ENCODE measurements at places on chromosomes 3 and 15.
A peak's percentile ranks its signal among the peaks of the same experiment; 100 is the strongest.

DNA sequence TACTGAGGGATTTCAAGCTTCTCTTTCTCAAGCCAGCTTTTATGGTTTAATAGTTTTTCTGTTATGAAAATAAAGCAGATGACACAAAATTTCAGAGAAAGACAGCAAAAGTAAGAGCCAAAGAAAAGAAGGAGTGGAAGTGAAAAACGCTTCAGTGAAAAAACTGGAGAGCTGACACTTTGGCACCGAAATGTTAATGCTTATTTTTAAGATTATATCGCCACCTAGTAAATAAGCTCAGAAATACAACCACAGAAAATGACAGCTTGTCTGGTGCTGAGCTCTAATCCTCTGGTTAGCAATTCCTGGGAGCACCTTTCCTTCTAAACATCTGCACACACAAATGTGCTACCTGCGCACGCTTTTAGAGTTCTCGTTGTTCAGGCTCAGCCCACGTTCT, 101.6 kb downstream of the ZPLD1 start:
- DNase-seq = peak; percentile 25

GRCh38 chr3:47590216-47590615, 11.6 kb upstream of the CSPG5 start:
- DNase-seq = no peak

DNA sequence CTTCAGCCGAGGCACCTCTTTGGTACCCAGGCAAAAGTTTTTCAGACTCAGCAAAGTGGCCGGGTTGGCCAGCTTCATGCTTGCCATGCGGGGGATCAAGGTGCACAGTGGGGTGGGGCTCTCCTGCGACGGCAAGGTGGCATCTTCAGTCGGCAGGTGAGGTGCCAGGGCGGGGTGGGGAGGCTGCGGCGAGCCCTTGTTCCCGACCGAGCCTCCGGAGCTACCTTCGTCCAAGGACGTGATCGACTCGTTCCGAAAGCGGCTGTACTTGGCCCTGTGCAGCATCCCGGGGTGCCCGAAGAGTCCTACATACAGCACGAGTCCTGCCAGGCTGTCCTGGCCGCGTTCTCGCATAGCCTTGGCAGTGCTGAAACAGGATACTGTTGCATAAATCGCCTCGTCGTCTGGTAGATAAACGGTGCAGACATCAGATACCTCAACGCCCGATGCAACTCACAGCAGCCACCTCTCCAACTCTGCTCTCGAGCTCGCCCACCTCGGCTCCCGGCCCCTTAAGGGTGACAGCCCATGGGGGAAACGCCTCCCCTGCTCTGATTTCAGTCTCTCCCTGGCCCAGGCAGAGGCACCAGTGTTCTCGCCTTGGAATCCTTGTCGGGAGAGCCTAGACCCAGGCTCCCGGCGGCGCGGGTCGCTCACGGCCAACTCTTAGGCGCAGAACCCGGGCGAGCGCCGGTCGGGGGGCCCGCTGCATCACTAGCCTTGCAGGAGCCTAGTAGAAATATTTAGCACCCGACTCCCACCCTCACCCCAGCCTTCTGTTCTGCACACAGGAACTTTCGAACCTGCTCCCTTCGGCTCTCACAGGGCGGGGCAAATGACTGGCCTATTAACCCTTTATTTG, 826 bp downstream of the SHC4 start:
- no peak for DNase-seq

- DNase-seq = no peak
These were observed 23.8 kb downstream of the CYFIP1 start for GRCh38 chr15:22956257-22956977.

- no peak for DNase-seq
These were observed 175.4 kb downstream of the SQOR start for GRCh38 chr15:45810201-45810600.

DNA sequence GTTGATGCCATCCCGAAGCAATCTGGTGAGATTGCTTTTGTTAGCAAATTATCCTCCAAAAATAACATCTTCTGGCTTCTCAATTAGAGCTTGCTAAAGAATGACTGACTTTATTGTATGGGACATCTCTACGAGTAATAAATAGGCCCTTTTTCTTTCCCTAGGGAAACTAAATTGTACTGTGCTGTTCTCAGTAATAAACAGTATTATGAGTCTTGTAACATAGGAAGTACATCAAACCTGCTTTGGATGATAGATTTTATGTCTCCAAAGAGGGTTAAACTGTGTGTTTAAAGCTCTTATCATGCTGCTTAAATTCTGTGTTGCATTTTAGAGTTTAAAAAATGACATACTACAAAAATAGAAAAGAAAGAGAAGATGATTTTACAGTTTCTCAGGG, 153.4 kb upstream of the THRB start:
- DNase-seq = no peak

DNA sequence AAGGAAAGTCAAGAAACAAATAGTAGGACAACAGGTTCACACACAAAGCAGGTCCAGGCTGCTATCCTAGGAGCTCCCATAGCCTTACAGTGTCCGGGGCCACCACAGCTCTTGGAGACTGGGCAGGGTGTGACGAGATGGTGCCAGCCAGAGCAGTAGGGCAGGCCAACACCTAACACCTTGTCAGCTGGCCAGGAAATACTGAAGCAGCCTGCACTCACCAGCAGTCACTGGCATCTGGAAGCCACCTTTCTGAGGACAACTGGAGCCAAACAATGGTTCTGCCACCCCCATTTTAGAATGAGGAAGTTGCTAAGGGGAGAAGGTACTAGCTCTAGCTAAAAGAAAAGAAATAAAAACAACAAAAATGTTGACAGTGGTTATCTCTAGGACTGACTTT, 47.2 kb downstream of the CCDC12 start:
- DNase-seq = no peak

GRCh38 chr3:185680231-185680630, 94.1 kb downstream of the SENP2 start:
- DNase-seq = no peak

DNA sequence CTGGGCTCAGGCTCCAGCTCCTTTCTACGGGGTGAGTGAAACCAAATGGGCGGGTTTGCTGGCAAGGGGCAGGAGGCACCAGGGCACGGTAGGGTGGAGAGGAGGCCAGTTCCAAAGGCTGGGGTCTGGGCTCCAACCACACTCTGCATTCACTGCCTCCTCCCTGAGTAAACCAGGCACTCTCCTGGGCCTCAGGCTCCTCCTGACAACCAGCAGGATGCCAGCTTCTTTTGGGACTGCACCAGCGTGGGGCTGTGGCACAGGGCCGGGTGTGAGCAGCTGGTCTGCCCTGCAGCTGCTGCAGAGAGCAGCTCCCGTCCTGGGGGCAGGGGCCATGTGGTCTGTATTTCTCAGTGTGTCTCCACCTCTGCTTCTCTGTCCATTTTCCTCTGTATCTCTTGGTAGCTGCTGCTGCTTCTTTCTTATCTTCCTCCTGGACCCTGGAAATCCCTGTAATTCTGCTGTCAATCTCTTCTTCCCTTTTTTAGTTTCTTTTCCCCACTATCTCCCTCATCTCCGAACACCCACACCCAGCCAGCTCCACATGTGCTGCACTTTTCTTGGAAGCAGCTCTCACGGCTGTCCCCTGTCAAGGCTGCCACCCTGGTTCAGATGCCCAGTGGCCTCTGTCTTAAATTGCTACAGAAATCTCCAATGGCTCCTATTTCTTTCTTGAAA, 54.9 kb upstream of the TBC1D21 start:
- no peak for DNase-seq

GRCh38 chr3:128084675-128085021, 32.4 kb downstream of the SEC61A1 start:
- no peak for DNase-seq

GRCh38 chr3:62379321-62379798, 6.0 kb upstream of the FEZF2 start:
- no peak for DNase-seq

- DNase-seq = no peak
These were observed 216.1 kb upstream of the ROPN1 start for GRCh38 chr3:124207873-124208485.

DNA sequence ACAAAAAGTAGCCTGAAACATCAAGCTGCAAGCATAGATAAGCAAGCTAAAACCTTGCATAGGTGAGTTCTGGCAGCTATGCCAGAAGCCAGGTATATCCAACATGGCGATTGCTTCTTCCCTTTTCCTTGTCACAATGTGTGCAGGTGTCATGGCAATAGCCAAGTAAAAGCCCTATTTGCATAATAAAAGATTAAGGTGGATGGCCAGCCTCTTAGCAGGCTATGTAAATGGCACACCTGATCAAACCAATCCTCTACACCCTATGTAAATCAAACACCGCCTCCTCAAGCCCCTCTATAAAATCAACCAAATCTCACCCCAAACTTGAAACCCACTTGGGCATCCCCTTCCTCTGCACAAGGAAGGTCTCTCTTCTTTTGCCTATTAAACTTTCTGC, 366.8 kb downstream of the VGLL3 start:
- no peak for DNase-seq

DNA sequence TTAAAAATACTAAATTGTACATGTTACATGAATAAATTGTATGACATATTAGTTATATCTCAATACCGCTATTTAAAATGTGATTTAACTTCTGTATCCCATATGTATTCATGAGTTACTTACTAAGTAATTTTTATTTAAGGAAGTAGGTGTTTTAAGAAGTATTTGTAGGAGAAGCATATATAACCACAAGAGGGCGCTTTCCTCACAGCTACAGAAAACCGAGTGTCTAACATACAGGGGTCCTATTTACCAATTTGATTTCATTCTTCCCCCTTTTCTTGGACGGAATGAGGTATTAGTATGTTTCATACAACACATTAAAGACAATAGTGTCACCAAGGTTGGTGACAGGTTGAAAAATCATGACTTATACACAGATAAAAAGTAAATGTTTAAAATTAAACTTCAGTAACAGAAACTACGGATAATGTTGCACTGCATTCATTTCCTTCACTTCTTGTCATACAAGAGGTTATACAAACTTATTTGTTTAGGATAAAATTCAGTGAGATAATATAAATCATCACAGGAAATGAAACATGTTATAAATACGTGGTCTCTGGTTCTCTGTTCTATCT, 253.6 kb downstream of the MAGI1 start:
- no peak for DNase-seq

DNA sequence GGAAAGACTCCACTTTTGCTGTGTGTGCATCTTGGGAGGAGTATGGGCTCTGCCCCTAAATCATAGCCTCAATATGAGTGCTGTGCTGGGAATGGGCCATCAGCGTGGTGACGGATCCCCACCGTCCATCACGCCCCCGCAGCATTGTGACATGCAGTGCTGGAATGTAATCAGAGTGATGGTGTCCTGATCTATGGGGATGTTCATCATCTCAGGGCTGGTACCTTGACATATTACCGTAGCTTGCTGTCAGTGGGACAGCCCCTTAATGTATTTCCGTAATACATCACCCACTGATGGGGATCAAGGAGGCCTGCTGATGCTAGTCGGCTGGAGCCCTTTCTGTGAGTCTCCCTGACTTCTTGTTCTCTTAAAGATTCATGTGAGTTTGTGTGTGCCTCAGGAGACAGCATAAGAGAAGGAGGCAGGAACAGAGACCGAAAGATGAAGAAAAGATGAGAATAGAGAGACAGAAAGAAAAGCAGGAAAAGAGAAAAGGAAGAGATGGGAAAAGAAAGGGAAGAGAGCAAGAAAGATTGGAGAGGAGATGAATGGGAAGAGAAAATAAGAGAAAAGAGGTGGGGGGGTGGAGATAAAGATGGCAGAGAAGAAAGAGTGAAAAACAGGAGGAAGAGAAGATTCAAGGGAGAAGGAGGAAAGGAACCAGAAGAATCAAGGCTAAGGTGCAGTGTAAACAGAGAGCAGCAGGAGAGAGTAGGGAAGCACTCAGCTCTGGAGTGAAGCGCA, 183.7 kb downstream of the RPLP1 start:
- DNase-seq = no peak

GRCh38 chr3:39133822-39134221, 19.6 kb downstream of the CSRNP1 start:
- no peak for DNase-seq

- DNase-seq = no peak
These were observed 319.1 kb upstream of the TBL1XR1 start for GRCh38 chr3:177516158-177517011.

- no peak for DNase-seq
These were observed 22.5 kb downstream of the SLC41A3 start for GRCh38 chr3:126061301-126062032.

GRCh38 chr15:39084674-39085530, 496.0 kb upstream of the THBS1 start:
- DNase-seq = no peak

DNA sequence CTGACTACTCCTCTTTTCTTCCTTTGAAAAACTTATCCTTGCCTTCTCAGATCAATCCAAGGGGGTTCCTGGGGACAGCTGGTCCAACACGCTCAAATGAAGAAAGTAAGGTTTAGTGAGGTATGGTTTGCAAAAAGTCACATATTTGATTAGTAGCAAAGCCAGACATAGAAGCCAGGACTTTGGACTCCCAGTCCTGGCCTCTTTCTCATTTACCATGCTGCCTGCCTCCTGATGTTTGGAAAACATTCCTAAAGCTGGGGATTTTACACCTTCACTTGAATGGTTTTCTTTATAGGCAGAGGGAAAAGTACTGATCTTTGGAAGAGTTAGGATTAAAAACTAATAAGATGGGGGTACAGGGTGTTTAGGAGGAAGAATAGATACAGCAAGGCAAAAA, 14.6 kb downstream of the POPDC2 start:
- no peak for DNase-seq

GRCh38 chr3:144663456-144664436, 692.1 kb downstream of the DIPK2A start:
- DNase-seq = no peak

- DNase-seq = no peak
These were observed 941 bp downstream of the ZBED2 start for GRCh38 chr3:111594205-111594604.

DNA sequence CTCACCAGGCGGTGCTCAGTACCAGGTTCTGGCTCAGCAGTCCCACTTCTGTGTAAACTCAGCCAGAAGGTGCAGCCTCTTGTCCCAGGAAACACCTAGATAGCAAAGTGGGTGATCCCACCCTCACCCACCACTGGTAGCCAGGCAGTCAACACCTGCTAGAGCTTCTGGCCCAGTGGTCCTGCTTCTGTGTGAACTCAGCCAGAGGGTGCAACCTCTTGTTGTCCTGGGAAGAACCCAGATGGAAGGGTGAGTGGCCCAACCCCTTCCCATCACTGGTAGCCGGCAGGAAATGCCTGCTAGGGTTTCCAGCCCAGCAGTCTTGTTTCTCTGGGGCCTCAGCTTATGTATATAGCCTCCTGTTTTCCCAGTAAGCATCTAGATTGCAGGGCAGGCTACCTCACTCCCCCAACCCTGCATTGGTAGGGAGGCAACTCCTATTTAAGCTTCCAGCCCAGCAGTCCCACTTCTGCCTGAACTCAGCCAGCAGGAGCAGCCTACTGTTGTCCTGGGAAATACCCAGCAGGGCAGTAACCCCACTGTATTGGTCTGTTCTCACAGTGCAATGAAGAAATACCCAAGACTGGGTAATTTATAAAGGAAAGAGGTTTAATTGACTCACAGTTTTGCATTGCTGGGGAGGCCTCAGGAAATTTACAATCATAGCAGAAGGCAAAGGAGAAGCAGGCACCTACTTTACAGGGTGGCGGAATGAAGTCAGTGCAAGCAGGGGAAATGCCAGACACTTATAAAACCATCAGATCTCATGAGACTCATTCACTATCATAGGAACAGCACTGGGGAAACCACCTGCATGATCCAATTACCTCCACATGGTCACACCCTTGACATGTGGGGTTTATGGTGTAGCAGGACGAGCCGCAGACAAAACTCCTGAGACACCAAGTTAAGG, 110.6 kb downstream of the DTWD1 start:
- DNase-seq = no peak

GRCh38 chr3:18806633-18807032, 341.7 kb upstream of the KCNH8 start:
- DNase-seq = no peak

- no peak for DNase-seq
These were observed 5.2 kb upstream of the LRRK1 start for GRCh38 chr15:100913961-100914360.

Data from CD4-positive, alpha-beta T cell treated with Interleukin-1 beta for 1 hour (primary cell).